Activated CD4-positive, alpha-beta T cell treated with anti-CD3 and anti-CD28 coated beads for 36 hours (primary cell): ENCODE measurements at places on chromosomes 7 and 10. TPM values are rescaled to one million over a fixed set of nuclear protein-coding genes. Genes with fewer than 3 reads are reported as not detected.

OR2A1 gene
- total RNA-seq = not detected

AMZ1 gene
- total RNA-seq = 0.14 TPM

INHBA gene
- not detected for total RNA-seq

OR9A2 gene
- total RNA-seq = not detected

NUTM2D gene
- total RNA-seq = 1.3 TPM

VAX1 gene
- total RNA-seq = not detected

PRSS37 gene
- not detected for total RNA-seq

NCAPG2 gene
- total RNA-seq = 127 TPM

SFRP5 gene
- not detected for total RNA-seq
